Bronchial smooth muscle cell (primary cell): ENCODE measurements at places on chromosomes 13 and 19. TPM values are rescaled to one million over a fixed set of nuclear protein-coding genes. Genes with fewer than 3 reads are reported as not detected.

CD177 gene
- total RNA-seq = 0.16 TPM in 1 of 2 replicates, not detected in the other

LRP3 gene
- 21.9 and 30.6 TPM in 2 replicates for total RNA-seq

ALOX5AP gene
- total RNA-seq = 0.26 and 0.47 TPM in 2 replicates

PSG3 gene
- total RNA-seq = not detected in 2 replicates

FFAR1 gene
- total RNA-seq = not detected in 2 replicates

C19orf85 gene
- not detected in 2 replicates for total RNA-seq
